ENCODE measurements at places on chromosomes 1 and 21.

DNA sequence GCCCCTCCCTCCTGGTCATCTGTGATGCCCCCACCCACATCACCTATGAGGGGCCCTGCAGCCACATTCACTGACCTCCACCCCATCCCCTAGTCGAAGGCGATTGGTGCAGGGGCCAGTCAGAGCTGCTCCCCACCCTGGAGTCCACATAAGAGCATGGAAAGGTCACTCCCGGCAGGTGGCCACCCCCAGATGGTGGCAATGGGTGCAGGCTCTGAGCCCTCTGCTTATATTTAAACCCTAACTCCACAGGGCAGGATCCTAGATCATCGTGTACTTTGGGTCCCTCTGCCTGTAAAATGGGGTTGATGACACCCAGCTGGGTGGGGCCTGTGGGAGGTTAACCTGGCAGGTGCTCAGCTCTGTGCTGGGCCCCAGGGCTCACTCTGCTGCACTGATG lies 186.8 kb upstream of the C1orf174 start:
- DNase-seq = no peak

DNA sequence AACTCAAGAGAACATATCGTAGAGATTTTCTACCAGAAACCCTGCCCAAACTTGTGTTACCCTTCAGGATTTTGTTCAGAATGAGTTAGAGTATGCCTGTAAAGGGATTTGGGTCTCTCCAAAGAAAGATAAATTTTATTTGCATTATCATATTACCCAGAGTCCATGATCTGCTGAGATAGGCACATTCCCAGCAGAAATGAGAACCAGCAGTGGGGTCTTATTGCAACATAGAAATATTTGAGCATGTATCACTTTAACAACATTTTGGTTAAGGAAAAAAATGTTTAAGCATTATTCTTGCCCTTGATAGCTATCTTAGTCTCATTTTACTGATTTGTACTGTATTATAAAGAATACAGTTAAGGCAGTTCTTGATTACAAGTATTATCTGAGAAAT lies 10.6 kb downstream of the VCAM1 start:
- DNase-seq = no peak

DNA sequence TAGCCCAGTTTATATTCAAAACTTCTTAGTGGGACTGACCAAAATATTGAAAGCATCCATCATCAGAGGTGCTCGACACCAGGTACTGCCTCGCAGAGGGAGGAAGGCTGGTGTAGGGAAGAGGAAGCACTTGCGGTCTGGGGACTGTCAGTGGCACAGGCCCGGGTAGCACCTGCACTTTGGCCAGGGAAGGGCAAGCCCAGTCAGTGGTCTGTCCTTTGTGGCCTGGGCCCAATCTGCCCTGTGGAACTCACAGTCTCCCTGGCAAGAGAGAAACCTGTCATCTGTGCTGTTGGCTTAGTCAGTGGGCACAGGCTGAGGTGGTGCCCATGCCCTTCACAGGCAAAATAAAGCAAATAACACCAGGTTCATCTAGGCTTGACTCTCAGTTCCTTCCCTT lies 77.4 kb downstream of the SYT6 start:
- DNase-seq = no peak

DNA sequence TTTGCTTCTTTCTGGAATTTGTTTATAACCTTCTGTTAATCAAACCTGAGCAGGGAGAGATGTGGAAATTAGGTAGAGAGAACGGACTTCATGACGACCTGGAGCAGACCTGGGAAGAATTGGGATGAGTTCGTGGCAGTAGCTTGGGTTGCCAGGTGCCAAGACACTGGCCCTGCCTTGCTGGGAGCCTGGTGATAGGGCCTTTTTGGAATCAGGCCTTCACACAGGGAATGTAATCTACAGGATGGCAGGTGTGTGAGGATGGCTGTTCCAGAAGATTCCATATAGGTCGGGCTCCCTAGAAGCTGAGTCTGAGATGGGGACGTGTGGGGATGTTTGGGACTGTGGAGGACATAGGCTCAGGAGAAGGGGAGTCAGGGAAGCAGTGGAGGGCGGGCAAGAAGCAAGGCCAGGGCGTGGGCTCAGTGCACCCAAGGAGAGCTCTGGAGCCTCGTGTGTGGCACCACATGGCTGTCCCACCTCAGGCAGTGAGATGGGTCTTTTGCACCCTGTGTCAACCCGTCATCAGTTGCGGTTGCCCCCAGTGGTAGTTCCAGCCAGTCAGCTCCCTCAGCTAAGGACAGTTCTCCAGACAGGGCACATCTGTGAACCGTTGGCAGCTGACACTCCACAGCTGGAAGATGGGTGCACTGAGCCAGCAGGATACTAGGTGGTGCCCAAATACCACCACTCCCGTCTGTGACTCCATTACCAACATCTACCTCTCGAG lies 395.9 kb downstream of the MATN1 start:
- DNase-seq = no peak

DNA sequence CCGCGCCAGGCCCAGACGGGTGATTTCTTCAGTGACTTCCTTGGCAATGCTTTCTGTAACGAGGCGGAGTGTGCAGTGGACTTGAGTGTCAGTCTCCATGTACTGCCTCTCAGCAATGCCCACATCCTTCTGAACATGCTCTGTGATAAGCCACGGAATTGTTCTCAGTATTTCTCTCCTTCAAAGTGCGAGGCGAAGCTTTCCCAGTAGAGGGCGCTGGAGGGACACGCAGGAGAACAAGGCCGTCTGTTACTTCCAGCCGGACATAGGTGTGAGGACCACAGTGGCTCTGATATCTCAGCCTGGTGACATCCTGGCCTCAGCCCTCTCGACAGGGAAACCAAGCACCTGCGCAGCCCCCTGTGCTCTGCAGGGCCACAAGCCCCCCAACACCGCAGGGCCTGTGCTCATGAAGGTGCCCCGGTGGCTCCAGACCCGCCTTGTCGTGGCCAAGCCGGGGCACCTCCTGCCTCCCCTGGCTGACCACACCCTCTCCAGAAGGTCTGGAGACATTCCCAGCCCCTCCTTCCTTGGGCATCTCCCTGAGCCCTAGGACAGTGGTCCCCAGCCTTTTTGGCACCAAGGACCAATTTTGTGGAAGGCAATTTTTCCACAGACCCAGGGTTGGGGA lies 46.1 kb upstream of the BACE2 start:
- DNase-seq = no peak

DNA sequence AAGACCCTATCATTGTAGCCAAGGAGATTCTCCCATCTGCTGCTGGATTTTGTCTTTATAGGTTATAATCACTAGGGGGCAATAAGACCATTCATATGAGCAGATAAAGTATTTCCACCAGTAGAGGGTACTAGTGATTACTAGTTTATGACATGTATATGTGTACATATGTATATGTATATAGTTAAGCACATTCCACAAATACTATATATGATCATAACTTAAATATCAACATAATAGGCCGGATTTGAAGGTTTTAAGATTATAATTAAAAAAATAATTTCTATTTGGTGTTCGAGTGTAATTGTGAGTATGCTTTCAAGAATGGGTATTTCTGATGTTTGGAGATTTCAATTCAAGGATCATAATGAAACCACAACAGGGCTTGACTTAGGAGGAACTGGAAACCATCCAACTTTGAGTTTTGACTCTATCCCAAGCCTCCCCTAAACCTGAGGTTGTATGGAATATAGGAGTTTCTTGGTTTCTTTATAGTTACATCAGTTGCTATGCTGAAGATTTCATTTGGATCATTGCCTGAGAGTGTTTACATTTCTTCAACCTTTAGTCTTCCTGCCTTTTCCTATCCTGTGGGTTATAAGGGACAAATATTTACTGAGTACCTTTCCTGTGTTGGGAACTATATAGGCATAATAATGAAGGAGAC lies 16.9 kb downstream of the TCEANC2 start:
- peak; percentile 29 for DNase-seq

GRCh38 chr1:53396573-53397268 lies 62.5 kb upstream of the DMRTB1 start:
- no peak for DNase-seq

- DNase-seq = no peak
Measured at GRCh38 chr1:42922687-42923366, 35.8 kb downstream of the SLC2A1 start.

- peak; percentile 97 for DNase-seq
Measured at GRCh38 chr1:151281225-151281968, 702 bp upstream of the ZNF687 start.

DNA sequence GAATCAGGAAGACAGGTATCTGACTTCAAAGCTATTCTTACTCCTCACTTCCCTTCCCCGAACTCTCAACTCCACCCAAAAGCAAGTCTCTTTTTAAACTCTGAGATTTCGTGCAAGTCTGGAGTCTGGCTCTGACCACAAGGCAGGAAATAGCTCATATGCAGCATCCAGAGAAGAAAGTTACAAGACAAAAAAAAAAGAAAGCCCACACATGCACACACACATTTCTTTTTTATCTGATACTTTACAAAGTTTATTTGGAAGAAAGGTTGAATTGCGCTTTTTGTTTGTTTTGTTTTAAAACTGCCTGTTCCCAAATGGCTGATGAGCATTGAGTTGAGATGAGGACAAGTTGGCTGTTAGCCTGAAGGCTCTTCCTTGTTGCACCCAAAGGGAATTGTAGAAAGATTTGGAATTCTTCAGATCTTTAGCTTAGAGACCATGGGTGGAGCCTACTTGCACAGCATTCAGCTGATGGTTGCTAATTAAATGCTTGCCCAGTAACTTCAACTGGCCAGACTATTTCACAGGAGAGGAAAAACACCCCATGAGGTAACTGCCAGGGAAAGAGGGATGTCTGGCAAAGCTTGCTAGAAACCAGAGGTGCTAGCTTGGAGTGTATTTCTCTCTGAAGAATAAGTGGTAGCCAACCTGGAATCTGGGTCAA lies 490.3 kb downstream of the TTLL7 start:
- no peak for DNase-seq

DNA sequence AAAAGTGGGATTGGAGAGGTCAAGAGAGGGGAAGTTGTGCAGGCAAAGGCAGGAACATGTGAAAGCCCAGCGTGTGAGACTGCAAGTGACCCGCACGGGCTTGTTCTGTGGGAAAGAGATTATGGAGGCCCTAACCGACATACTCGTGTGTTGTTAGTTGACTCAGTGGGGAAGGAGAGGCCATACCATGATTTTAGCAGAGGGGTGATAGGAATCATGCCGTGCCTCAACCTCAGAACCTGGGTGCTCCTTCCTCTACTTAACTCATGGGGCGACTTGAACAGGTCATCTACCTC lies 19.3 kb downstream of the PGLYRP3 start:
- DNase-seq = no peak

- peak; percentile 69 for DNase-seq
Measured at GRCh38 chr1:188822248-188822647, 1655.4 kb downstream of the BRINP3 start.

DNA sequence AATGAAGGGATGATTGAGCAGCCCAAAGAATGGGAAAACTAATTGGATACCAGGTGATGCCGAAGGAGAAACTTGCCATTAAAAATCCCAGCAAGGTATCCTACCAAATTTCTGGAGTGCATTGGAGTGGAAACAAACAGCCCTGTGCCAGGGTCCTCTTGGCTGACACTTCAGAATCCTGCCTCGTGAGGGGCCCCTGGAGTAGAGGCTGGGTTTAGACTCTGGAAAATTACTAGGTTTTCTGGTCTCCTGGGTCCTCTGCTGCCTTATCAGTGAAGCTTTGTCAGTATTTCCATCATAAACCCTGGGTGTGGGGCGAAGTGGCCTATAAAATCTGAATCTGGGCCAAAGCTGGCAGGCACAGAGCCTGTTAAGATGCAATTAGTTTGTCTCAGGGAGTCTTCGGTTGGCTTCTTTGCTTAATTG lies 289.2 kb upstream of the USP24 start:
- no peak for DNase-seq

GRCh38 chr1:218705391-218705790 lies 360.3 kb downstream of the TGFB2 start:
- DNase-seq = no peak

DNA sequence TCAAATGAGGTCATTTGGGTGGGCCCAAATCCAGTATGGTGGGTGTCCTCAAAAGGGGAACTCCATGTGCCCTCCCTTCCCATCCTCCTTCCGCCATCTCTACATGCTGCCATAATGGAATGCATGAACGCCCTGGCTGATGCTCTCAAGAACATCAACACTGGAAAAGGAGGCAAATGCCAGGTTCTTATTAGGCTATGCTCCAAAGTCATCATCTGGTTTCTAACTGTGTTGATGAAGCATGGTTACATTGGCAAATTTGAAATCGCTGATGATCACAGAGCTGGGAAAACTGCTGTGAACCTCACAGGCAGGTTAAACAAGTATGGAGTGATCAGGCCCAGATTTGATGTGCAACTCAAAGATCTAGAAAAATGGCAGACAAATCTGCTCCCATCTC lies 16.6 kb upstream of the TRIM45 start:
- DNase-seq = no peak

GRCh38 chr21:43752758-43753438 lies 23.2 kb downstream of the CSTB start:
- no peak for DNase-seq

- no peak for DNase-seq
Measured at GRCh38 chr1:155035936-155036335, 2.3 kb downstream of the DCST1 start.

DNA sequence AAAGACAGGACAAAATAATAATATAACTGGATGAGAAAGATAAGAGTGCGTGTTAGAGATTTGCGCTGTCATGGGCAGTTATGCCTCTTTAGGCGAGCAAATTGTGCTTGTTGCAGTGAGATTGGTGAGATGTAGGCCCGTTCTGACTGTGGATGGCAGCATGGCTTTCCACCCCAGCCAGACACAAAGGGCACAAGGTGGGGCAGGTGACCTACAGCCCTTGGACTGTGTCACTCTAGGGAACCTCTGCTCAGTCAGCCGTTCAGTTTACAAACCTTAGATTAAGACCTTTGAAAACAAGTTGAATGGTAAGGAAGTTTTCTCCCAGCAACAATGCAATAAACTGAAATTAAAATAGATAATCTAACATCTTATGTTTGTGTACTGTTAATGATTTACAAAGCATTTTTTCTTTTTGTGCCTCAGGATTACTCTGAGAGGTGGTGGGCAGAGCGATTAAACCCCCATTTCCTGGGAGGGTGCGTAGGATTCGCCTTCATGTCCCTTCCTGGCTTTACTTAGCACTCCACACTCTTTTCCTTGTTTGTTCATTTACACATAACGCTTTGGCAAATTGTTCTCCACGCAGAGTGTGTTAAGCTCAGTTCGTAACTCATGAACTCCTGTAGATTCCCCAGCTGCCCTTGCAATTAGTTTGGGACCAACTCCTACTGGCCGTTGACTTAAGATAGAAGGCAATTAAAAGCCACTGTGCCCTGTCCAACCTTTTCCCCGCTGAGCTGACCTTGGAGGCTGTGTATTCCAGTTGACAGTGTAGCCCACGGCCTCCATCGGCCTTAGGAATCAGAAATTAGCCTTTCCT lies 58.1 kb upstream of the IGSF5 start:
- no peak for DNase-seq

Measured in NCI-H2081 treated with DMSO at 0.1 percent for 48 hours (cell line).